ENCODE measurements at places on chromosomes 3 and 15. TPM values are rescaled to one million over a fixed set of nuclear protein-coding genes. Genes with fewer than 3 reads are reported as not detected.
A peak's percentile ranks its signal among the peaks of the same experiment; 100 is the strongest.

Gene CKMT1A
- not detected for total RNA-seq

Gene XCR1
- not detected for total RNA-seq

Gene C2CD4B
- not detected for total RNA-seq

Gene RCCD1
- 18.9 TPM for total RNA-seq

Gene FAM219B
- 135 TPM for total RNA-seq

Gene POLR2H
- 62.4 TPM for total RNA-seq

Gene GASK1A
- total RNA-seq = 0.15 TPM

Gene CD200R1
- total RNA-seq = 4.4 TPM

Gene IMPG2
- 0.44 TPM for total RNA-seq

Gene DNAJA4
- 16.9 TPM for total RNA-seq

Gene LRTM1
- not detected for total RNA-seq

- H3K4me1 ChIP-seq = no peaks in the 10 kb centered on the region
- DNase-seq = no peak
- no peaks in the 10 kb centered on the region for H3K27me3 ChIP-seq
- H3K36me3 ChIP-seq = no peaks in the 10 kb centered on the region
Observed at GRCh38 chr3:59540696-59541095, 490.9 kb upstream of the CFAP20DC start.

- DNase-seq = no peak
- H3K4me1 ChIP-seq = no peaks in the 10 kb centered on the region
- no peaks in the 10 kb centered on the region for H3K36me3 ChIP-seq
- H3K27me3 ChIP-seq = no peaks in the 10 kb centered on the region
Observed at GRCh38 chr3:21894459-21895340, 143.7 kb upstream of the ZNF385D start.

DNA sequence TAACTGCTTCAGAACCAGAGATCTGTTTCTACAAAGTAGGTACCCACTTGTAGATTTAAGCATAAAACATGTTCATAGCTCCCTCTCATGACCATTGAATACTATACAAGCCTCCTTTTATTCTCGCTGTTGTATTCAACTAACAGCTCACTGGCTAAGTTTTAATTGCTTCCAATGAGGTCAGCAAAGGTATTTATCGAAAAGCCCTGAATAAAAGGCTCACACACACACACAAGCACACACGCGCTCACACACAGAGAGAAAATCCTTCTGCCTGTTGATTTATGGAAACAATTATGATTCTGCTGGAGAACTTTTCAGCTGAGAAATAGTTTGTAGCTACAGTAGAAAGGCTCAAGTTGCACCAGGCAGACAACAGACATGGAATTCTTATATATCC, at the start of gene FGF7:
Gene FGF7, plus strand, starts transcription at position 222 of the 400 bp plus-strand sequence. CDS start 1,056 bp downstream, outside the sequence.
- H3K27me3 ChIP-seq = no peaks in the 10 kb centered on the region
- H3K4me1 ChIP-seq = no peaks in the 10 kb centered on the region
- no peak within 1 kb of the TSS for H3K27ac ChIP-seq
- DNase-seq = no peak
- H3K36me3 ChIP-seq = no peaks in the 10 kb centered on the region
- H3K4me3 ChIP-seq = no peak within 1 kb of the TSS

GRCh38 chr3:108489776-108490175, 20.6 kb downstream of the MYH15 start:
- H3K36me3 ChIP-seq = no peaks in the 10 kb centered on the region
- no peak overlapping the region for H3K27ac ChIP-seq
- no peaks in the 10 kb centered on the region for H3K27me3 ChIP-seq
- peak; percentile 78 for DNase-seq
- peaks cover 2% of the 10 kb centered on the region for H3K4me1 ChIP-seq

GRCh38 chr3:107240183-107241091, 136.8 kb upstream of the CCDC54 start:
- peaks cover 18% of the 10 kb centered on the region for H3K4me1 ChIP-seq
- no peaks in the 10 kb centered on the region for H3K27me3 ChIP-seq
- H3K36me3 ChIP-seq = no peaks in the 10 kb centered on the region
- peak overlapping the region; percentile 27 for H3K27ac ChIP-seq

GRCh38 chr3:134352031-134352671, 22.1 kb downstream of the AMOTL2 start:
- no peaks in the 10 kb centered on the region for H3K36me3 ChIP-seq
- H3K27me3 ChIP-seq = no peaks in the 10 kb centered on the region
- DNase-seq = no peak
- no peak overlapping the region for H3K4me3 ChIP-seq
- H3K27ac ChIP-seq = no peak overlapping the region

DNA sequence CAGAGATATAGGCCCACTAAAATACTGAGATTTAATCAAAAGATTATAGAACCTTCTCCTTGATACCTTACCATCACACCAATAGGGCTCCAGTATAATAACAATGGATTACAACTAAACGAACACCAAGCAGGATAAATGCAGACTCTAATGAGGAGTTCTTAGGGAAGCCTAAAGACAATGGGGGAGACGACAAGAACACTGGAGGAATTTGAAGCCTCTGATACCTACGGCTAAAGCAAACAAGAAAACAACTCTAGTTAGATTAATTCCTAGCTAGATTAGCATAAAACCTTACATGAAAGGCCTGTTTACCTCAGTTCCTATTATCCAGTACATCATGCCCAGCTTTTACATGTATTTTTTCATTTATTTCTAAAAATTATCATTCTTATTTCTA, 35.1 kb downstream of the NGLY1 start:
- no peak overlapping the region for H3K27ac ChIP-seq
- DNase-seq = no peak
- no peaks in the 10 kb centered on the region for H3K4me1 ChIP-seq
- H3K36me3 ChIP-seq = peaks cover 77% of the 10 kb centered on the region
- no peak overlapping the region for H3K4me3 ChIP-seq

DNA sequence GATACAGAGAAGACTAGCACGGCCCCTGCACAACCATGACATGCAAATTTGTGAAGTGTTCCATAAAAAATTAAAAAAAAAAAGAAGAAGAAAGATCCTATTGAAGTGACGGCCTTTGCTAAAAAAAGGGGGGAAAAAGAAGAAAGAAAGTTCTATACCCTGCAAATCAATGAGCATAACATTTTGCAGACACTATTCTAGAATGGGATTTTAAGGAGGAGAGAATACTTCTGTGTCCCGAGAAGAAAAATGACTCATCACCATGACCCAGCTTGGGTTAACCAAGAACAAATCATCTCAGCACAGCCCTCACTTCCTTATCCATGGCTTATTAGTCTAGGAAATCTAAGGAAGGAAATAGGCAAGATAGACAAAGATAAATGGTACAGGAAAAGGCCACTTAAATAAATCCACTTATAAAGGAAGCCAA, 7.4 kb upstream of the SH3BP5 start:
- H3K36me3 ChIP-seq = no peaks in the 10 kb centered on the region
- peaks cover 64% of the 10 kb centered on the region for H3K4me1 ChIP-seq
- H3K27me3 ChIP-seq = no peaks in the 10 kb centered on the region
- DNase-seq = no peak
- H3K27ac ChIP-seq = no peak overlapping the region

- H3K4me3 ChIP-seq = no peak overlapping the region
- no peak overlapping the region for H3K27ac ChIP-seq
- no peaks in the 10 kb centered on the region for H3K36me3 ChIP-seq
- H3K27me3 ChIP-seq = no peaks in the 10 kb centered on the region
- DNase-seq = no peak
- no peaks in the 10 kb centered on the region for H3K4me1 ChIP-seq
Observed at GRCh38 chr3:56025326-56025725, 442.9 kb downstream of the ERC2 start.

DNA sequence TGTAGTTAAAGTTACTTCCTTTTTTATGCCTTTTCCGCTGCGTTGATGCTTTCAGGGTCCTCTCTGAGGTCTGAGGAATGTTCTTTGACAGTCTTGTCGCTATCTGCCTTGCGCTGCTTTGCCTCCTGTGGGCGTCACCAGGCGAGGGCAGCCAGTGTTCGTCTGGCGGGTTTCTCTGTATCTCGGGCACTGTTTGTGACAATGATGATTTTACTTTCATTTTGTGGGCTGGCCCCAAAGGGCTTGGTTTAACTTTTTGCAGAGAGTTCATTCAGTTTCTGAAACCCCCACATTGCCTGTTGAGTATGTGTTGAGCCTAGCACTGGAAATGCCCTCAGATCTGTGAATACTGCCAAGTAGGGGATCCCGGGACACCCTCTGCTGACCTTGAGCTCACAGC, 24.6 kb upstream of the SACM1L start:
- peaks cover 49% of the 10 kb centered on the region for H3K36me3 ChIP-seq
- peaks cover 12% of the 10 kb centered on the region for H3K4me1 ChIP-seq
- peak overlapping the region; percentile 36 for H3K27ac ChIP-seq
- H3K27me3 ChIP-seq = no peaks in the 10 kb centered on the region

GRCh38 chr3:29628795-29629194, 347.9 kb downstream of the RBMS3 start:
- DNase-seq = no peak
- H3K4me1 ChIP-seq = no peaks in the 10 kb centered on the region
- H3K4me3 ChIP-seq = no peak overlapping the region
- H3K36me3 ChIP-seq = no peaks in the 10 kb centered on the region

DNA sequence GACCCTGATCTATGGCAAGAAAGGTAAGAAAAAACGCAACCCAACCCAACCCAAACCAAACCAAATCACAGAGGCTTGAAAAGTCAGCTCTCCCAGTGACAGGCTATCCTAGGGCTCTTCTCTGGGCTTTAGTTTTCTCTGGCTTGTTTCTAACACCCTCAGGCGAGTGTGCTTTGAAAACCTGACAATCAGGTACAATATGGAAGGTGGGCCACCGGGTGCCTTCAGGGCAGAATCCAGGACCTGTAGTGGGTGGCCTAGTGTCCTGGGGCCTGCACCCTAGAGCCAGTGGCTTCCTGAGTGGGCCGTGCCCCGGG, 46.8 kb downstream of the BHLHE40 start:
- H3K27me3 ChIP-seq = no peaks in the 10 kb centered on the region
- H3K4me1 ChIP-seq = peaks cover 4% of the 10 kb centered on the region
- peak overlapping the region; percentile 46 for H3K27ac ChIP-seq
- no peaks in the 10 kb centered on the region for H3K36me3 ChIP-seq
- peak overlapping the region; percentile 57 for H3K4me3 ChIP-seq
- DNase-seq = no peak

- no peaks in the 10 kb centered on the region for H3K36me3 ChIP-seq
- peaks cover 3% of the 10 kb centered on the region for H3K27me3 ChIP-seq
- DNase-seq = peak; percentile 54
Observed at GRCh38 chr3:150925751-150926201, 20.5 kb upstream of the MINDY4B start.

DNA sequence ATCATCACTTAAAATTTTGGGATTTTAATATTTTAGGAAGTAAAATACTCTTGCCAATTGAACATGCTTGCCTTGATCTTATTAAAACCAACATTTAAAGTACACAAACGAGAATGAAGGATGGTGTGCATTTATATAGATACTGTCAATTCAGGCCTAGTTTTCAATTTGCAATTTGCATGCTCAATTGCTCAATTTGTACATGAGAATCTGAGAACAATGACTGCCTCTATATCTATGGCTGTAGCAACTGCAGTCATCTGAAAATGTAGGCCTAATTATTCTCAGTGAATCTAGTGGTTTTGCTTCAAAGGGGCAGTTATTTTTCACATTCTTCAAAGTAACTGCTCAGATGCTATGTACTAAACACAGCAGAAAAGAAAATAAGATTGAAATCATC, 18.8 kb downstream of the ZBBX start:
- no peak overlapping the region for H3K27ac ChIP-seq
- no peaks in the 10 kb centered on the region for H3K36me3 ChIP-seq
- no peaks in the 10 kb centered on the region for H3K27me3 ChIP-seq
- H3K4me1 ChIP-seq = no peaks in the 10 kb centered on the region
- no peak overlapping the region for H3K4me3 ChIP-seq
- DNase-seq = no peak

GRCh38 chr3:120039642-120040610, 54.3 kb downstream of the GSK3B start:
- no peaks in the 10 kb centered on the region for H3K4me1 ChIP-seq
- no peak overlapping the region for H3K4me3 ChIP-seq
- no peaks in the 10 kb centered on the region for H3K27me3 ChIP-seq
- no peak overlapping the region for H3K27ac ChIP-seq
- no peaks in the 10 kb centered on the region for H3K36me3 ChIP-seq
- no peak for DNase-seq

DNA sequence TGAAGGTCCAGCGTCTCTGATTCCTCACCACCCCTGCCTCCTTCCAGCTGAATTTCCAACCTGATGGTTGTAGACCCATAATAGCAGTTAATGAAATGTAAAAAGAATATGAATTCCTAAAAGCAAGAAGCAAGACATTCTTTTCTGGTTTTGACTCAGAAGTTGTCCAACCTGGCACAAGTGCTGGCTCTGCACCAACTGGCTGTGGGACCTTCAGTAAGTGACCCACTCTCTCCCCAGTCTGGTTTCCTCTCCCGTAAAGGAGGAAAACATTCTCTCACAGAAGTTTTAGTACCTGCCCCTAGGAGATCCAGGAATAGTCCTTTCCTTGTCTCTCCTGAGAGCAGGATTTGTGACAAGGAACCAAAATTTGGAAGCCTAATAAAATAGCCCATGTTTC, 236.9 kb upstream of the TRIM42 start:
- H3K4me1 ChIP-seq = no peaks in the 10 kb centered on the region
- no peaks in the 10 kb centered on the region for H3K36me3 ChIP-seq
- H3K4me3 ChIP-seq = no peak overlapping the region
- H3K27ac ChIP-seq = no peak overlapping the region

GRCh38 chr3:37502621-37503020, 328.2 kb upstream of the LRRFIP2 start:
- H3K27me3 ChIP-seq = no peaks in the 10 kb centered on the region
- no peak overlapping the region for H3K27ac ChIP-seq
- no peaks in the 10 kb centered on the region for H3K4me1 ChIP-seq

DNA sequence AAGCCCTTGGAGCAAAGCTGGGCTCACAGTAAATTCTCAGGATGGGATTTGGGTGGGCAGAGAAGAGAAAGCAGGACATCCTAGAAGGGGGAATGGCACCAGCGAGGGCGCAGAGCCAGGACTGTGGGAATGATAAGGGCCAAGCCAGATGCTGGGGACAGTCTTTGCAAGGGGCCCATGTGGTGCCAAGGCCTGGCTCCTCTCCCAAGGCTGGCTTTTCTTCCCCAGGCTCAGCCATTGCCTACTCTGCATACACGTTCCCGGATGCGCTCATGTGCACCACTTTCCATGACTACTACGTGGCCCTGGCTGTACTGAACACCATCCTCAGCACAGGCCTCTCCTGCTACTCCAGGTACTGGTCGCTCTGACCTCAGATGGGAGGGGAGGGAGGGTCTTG, 24.7 kb upstream of the KIF23 start:
- no peak overlapping the region for H3K4me3 ChIP-seq
- no peak for DNase-seq
- H3K27me3 ChIP-seq = no peaks in the 10 kb centered on the region
- H3K27ac ChIP-seq = no peak overlapping the region
- peaks cover 3% of the 10 kb centered on the region for H3K4me1 ChIP-seq

- DNase-seq = no peak
- no peak overlapping the region for H3K4me3 ChIP-seq
- no peak overlapping the region for H3K27ac ChIP-seq
Observed at GRCh38 chr3:36476286-36476942, 96.1 kb downstream of the STAC start.
